Activated CD4-positive, alpha-beta T cell treated with anti-CD3 and anti-CD28 coated beads for 24 hours (primary cell): ENCODE measurements at places on chromosomes 4 and X.

DNA sequence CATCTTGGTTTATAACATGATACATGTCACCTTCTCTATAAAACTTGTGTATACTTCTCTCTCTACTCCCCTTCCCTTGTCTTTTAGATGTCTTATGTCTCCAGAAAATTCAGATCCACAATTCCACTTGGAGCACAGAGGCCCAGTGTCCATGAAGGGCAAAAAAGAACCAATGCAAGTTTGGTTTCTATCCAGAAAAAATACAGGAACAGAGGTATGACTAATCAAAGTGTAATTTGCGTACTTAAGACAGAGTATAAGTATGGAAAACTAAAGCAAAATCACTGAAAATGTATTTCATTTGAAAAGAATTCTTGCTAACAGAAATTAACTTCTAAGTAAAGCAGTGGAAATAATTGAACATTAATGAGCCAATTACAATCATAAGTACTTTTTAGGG lies 46.2 kb downstream of the GUCY1B1 start:
- DNase-seq: no peak

GRCh38 chr4:5651089-5651488 lies 57.3 kb downstream of the EVC2 start:
- DNase-seq: no peak

- DNase-seq: no peak
Observed at GRCh38 chrX:34528081-34528480, 129.0 kb downstream of the TMEM47 start.

DNA sequence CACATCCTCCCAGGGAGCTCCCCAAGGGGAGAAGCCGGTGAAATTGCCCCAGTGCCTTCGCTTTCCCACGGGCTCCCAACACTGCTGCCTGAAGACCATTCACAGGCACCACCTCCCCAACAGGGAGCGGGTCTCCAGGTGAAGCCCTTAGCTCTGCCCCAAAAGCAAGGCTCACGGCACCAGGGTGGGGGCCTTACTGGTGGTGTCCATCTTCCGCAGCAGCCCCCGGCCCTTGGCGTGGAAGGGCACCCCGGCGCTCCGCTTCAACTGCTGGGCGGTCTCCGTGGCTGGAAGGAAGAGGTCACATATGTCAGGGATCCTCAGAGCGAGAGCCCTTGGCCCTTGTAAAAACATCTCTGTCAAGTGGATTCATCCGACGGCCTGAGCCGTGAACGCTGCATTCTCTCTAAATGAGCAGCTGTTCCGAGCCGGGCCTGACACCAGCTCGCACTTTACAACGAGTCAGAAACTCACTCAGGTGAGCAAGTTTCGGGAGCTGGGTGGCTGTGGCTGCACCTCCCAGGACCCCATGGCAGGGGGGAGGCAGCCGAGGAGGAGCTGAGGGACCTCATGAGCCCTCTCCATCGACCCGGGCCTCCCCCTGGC lies 20.9 kb downstream of the NELFA start:
- DNase-seq: no peak

DNA sequence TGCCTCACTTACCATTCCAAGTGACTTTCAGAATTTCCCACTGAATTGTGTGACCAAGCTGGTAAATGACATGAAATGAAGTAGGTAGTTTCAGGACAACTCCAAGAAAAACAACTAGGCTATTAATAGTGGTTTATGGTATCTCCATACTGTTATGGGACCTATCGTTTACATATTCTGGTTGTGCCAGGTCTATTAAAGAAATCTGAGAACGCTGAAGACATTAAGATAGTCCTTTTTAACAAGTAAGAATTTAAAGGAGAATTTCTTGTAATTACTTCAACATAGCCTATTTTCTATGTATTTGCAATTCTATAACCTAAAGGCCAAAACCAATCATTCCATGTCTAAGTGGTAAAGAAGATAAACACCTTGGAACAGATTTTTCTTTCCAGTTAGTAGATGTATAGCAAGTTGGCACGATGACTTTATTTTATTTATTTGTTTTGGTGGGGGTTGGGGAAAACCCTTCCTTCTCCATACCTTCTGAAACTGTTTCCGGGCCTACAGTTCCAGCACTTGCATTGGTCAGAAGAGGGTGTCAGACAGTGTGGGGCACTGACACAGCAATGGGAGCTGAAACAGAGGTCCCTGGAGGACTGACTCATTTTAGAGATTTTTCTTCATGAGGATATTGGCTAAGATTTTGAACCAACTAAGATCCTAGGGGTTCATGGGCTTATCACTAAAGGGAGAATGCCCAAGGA lies 7.6 kb upstream of the DCLK2 start:
- DNase-seq: no peak

GRCh38 chr4:127668770-127669169 lies 36.0 kb downstream of the INTU start:
- no peak for DNase-seq

GRCh38 chr4:109014593-109015412 lies 251.9 kb upstream of the ETNPPL start:
- DNase-seq: no peak

DNA sequence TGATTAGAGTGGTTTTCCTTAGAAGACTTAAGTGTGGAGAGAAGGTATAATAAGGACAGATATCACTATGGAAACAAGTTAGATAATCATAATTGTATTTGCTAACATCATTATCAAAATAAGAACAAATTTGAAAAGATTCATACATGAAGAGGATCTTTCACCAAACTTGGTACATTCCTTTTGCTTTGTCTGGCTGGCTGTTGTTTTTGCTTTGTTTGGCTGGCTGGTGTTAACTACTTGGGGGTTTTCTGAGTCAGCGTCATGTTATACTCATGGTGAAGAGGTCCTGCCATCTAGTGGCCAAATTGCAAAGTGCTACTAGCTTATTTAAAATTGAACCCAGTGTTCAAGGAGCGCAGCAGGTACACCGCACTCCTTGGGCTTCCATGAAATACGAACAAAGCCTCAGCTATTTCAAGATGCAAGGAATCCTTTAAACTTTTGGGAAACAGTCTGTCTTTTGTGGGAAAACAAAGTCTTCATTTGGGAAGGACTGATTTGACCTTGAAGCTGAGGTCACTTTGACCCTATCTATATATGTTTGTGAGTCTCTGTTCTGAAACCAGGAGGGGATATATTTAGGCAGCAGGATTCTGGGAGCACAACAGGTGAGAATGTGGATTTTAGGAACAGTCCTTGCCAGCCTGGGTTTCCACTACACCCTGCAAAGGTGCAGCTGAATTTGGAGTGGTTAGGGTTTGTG lies 129.7 kb downstream of the PLS3 start:
- DNase-seq: peak; percentile 49
